Activated CD4-positive, alpha-beta memory T cell treated with anti-CD3 and anti-CD28 coated beads for 36 hours (primary cell): ENCODE measurements at places on chromosomes 3 and 15. TPM values are rescaled to one million over a fixed set of nuclear protein-coding genes. Genes with fewer than 3 reads are reported as not detected.

GRCh38 chr3:123424999-123425712, 23.7 kb downstream of the ADCY5 start:
- no peak for DNase-seq
- no peak overlapping the region for H3K27ac ChIP-seq
- H3K27me3 ChIP-seq, result peaks cover 1% of the 10 kb centered on the region
- no peaks in the 10 kb centered on the region for H3K36me3 ChIP-seq

- H3K27ac ChIP-seq, result no peak within 1 kb of the TSS
- no peaks in the 10 kb centered on the region for H3K36me3 ChIP-seq
- DNase-seq, result peak; percentile 49
- peaks cover 14% of the 10 kb centered on the region for H3K4me1 ChIP-seq
- H3K4me3 ChIP-seq, result peak within 1 kb of the TSS; percentile 55
- peaks cover 45% of the 10 kb centered on the region for H3K27me3 ChIP-seq
These were observed at the start of gene THBS1 for GRCh38 chr15:39580485-39581241. THBS1 (plus strand) TSS chr15:39581079; CDS start chr15:39581858, 779 bp downstream.

DNA sequence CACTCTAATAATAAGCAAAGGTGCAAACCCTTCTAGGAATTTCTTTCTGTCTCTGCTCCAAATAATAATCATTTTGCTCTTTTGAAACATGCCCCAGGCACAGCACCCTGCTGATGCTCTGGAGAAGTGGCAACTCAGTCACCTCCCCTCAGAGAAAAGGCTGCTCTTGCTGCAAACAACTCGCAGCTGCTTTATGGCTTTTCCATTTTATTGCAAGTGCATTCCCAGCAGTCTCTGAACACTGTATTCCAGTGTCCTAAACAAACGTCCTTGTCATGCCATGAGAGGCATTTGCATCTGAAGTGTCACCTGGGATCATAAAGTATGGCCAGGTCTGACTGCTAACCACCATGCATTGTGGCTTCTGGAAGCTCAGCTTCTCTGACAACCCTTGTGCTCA, 358.1 kb upstream of the TRIM42 start:
- no peak for DNase-seq
- no peak overlapping the region for H3K4me3 ChIP-seq
- H3K27ac ChIP-seq, result no peak overlapping the region
- no peaks in the 10 kb centered on the region for H3K4me1 ChIP-seq
- H3K27me3 ChIP-seq, result peaks cover 4% of the 10 kb centered on the region

- no peak overlapping the region for H3K4me3 ChIP-seq
- H3K4me1 ChIP-seq, result peaks cover 2% of the 10 kb centered on the region
- H3K27ac ChIP-seq, result no peak overlapping the region
- no peaks in the 10 kb centered on the region for H3K27me3 ChIP-seq
- DNase-seq, result no peak
These were observed 1088.6 kb upstream of the EPHA6 start for GRCh38 chr3:95725770-95726169.

The PAQR9 gene
- total RNA-seq, result not detected

The IMPG2 gene
- total RNA-seq, result 0.10 TPM

The A4GNT gene
- not detected for total RNA-seq
